NCI-H1092 treated with DMSO at 0.1 percent for 48 hours (cell line): ENCODE measurements at places on chromosomes 3 and 15.

DNA sequence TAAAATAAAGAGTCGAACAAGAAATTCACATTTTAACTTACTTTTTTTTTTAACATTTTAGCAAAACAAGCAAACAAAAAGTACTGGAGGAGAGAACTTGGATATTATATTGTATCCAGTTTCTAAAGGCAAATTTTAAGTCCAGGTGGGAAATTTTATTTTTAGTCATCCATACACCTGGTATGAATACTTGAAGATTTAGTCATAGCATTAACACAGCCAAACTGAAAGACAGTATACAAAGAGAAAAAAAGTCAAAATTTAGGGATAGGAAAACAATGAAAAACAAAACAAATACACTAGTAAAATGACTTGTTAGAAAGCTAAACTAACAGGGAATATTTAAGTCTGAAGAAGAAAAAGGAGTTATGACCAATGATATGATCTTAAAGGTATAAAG lies 69.1 kb downstream of the PROS1 start:
- no peak for DNase-seq

- DNase-seq: no peak
Measured at GRCh38 chr3:102826636-102827035, 391.8 kb downstream of the ZPLD1 start.

DNA sequence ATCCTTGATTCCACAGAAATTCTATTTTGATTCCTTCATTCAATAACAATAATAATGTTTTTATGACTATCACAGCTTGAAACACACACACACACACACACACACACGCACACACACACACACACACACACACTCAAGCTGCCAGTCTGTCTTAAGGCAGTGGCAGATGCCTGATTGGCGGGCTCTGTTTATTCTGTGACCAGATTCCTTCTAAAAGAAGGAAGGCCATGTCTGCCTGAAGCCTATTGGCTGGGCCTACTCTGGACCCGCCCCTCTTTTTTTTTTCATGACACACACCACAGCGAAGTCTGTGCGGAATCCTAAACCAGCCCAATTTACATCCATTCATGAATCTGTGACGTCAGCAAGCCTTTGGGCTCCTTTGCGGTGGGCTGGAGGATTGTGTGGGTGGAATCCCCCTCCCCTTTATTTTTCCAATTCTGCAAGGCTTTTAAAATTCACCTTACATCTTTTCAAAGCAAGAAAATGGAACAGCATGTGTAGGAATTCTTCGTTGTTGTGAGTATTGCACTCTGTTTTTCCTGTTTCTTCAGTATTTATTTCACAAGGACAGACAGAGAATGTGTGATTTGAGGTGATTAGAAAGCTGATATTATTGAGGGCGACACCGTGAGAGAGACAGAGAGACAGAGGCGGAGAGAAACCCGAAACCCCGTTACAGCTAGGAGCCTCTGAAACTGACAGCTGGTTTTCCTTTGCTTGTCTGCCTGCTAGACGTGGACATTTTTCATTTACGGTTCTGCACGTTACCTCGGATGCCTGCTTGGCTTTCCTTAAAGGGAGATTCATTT lies at the start of gene MAP3K13:
MAP3K13 (plus strand) TSS at position 287 of the 812 bp plus-strand sequence. CDS start 65,446 bp downstream, outside the sequence.
- DNase-seq: peak; percentile 79

DNA sequence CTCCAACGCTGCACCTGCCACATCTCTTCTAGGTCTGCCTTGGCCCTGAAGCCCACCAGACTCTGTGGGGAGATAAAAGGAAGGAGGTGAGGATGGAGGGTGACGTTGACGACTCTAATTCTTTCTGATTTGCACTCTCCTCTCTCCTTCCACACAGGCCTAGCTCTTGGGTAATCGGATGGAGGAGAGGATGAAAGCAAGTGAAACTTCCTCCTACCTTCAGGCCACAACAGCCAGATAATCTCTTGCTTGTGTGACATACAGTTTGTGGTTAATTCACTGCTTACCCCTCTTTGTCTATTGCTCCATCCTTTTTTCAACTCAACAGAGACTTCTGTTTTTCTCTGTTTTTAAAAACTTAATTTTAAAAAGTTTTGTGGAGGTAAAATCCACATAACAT lies 208.1 kb downstream of the SV2B start:
- DNase-seq: no peak

GRCh38 chr3:85433319-85433718 lies 474.5 kb downstream of the CADM2 start:
- DNase-seq: no peak

- no peak for DNase-seq
Measured at GRCh38 chr3:12462159-12462947, 21.9 kb upstream of the TSEN2 start.

GRCh38 chr3:39398700-39399099 lies 7.8 kb upstream of the RPSA start:
- DNase-seq: no peak

GRCh38 chr3:11088831-11089230 lies 65.5 kb upstream of the HRH1 start:
- DNase-seq: no peak

DNA sequence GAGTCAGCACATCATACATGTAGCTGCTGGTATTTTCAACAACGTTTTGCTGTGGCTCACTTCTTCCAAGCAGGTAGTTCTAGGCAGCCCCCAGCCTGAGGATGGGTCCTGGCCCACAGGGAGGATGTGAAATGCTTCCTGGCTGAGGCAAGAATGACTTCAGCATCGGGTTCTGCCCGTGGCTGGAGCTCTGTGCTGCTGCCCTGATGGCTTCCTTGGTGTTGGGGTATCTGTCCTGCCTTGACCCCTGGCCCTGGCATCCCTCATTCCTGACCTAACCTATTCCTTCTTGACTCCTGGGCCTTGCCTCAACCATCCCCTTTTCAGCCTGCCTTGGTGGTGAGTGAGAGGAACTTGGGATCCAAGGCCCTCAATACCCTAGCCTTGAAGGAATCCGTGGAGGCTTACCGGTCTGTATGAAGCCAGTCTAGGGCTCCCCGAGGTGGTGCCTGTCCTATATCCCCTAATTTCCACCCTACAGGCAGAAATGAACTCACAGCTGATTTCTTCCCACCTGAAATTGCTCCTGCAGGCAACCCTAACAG lies 300.6 kb downstream of the TLE3 start:
- DNase-seq: no peak

DNA sequence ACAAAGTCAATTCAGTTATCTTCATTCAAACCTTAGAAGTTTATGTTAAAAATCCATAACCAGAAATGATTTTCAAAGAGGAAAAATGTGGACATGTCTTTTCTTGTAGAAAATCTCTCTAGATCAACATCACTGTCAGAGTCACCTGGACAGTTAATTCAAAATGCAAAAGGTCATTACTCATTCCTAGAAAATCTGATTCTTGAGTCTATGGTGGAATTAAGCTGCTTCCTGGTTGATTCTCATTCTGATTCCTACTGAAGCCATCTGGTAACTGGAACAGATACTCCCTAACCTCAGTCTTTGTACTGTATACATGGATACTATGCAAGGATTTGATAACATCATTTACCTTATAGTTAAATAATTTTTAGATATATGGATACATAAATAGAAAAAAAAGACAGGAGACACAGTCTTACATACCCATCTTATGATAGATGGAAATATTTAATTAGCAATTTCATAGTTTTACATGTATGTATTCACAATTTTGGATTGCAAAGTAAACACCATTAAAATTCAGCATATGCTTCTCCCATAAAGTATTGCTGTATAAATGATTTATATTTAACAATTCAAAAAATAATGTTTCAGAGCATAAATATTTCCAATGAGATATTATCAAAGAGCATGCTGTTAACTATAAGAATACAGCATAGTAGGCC lies 693.2 kb upstream of the CCDC54 start:
- no peak for DNase-seq

GRCh38 chr15:47386459-47386858 lies 330.8 kb upstream of the SEMA6D start:
- DNase-seq: no peak

DNA sequence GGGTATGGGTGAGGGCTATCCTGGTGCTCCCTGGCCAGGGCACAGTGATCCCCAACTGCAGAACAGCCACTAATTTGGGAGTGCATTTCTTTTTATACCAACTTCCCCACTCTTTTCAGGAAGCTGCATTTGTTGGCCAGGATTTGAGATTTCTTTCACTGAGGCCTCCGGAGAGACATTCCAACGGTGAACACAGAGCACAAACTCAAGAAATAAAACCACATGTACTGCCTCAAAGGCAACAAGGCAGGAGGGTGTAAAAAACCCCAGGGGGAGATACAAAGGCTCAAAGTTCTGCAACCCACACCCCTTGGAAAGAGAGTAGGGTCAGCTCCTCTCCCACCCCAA lies 65.3 kb downstream of the CPN2 start:
- DNase-seq: no peak

DNA sequence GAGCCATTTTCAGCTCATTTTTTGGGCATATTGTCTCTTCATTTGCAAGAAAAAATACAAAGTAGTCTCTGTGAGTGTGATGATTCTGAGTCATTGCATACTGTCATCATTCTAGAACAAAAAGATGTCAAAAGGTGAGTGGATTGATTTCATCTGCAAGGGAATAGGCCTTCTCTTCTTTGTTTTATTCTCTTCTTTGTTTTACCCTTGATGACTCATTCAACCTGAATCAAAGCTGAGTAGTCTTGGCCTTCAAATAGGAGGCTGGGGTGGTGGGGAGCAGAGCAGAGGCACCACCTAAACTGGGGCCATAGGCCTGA lies 25.4 kb downstream of the CYP19A1 start:
- DNase-seq: no peak
